ENCODE measurements at places on chromosomes 11 and 22.

- DNase-seq, result peak; percentile 77
Observed at GRCh38 chr22:26892166-26893041, 235.0 kb downstream of the MIAT start.

DNA sequence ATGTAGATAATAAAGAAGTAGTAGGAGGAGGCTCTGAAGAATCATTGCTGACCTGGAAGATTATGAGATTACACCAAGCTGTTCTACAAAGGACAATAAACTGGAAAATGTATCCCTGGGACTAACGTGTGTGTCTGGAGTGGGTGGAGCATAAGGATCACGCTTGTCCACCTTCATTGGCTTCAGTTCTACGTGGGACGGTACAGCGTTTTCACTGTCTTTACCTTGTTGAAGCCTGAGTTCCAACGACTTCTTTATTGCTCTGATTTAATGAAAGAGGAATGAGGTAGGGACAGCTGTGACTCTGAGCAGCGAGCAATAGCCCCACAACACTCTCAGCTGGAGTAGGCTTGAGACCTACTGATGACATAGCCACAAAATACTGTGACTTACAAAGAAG, 87.0 kb downstream of the ARHGAP42 start:
- DNase-seq, result no peak

DNA sequence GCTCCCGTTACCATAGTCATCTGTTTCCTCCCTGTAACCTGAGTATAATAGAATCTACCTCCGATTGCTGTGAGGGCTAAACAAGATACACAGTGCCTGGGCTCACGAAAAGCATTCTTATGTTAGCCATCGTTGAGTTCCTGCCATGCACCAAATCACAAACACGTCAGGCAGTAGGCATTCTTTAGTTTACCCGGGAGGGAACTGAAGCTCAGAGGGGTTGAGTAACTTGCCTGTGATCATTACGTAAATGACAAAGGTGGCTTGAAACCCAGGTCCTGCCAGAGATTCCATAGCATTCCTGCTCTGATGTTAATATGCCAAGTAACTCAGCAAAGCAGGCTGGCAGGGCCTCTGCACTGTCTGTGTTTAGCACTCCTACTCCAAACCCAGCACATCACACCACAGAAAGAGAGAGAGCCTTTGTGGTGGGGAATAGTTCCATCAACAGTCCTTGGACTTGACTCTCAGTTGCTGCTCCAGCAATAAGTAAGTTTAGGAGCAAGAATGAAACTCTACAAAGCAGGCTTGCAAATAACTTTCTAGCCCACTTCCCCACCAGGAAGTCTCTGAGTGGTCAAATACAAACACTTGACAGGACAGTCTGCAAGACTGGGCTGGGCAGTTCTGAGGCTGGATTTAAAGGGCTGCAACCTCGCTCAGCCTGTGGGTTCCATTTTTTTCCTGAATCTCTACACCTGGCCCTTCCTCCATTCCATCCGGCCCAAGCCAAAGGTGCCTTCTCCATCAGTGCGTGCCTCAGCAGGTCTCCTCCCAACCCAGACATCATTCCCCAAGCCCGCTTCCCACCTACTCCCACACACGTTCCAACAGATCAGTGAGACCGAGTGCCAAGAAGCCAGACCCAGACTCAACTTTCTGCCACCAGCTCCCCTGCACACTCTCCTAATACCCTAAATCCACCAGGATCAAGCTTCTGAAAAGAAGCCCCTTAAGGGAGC, 1.1 kb downstream of the SCN2B start:
- no peak for DNase-seq

GRCh38 chr22:46829117-46829891, 66.9 kb downstream of the TBC1D22A start:
- no peak for DNase-seq

DNA sequence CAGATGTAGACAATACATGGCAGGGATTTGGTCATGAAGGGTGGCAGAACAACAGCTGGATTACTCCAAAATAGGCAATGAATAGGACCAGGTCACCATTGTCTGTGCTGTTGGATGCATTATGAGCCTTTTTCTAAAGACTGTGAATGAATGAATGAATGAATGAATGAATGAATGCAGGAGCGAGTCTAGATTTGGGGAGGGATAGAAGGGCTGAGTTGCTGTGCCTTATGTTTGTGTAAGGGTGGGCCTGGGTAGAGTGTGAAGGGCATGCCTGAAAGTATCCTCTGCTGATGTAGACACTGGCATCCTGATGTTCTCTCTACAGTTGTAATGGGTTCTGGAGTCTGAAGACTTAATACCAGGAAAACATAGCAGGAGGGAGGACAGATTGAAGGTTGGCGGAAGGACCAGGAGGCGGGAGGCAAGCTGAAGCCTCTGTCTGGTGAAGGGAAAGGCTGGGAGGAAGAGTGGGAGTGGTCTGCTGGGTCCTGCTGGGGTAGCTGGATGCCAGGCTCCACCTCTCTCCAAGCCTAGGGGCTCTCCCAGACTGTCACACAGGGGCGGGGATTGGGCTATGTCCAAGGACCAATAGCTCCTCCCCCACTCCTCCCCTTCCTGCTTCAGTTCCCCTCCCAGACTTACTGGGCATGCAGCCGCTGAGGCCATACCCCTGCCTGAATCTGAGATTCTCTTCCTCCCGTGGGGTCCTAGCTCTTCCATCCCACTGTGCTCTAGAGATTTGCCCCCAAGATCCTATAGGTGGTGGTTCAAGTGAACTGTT, 4.8 kb downstream of the TRIM3 start:
- DNase-seq, result peak; percentile 90

- DNase-seq, result no peak
Observed at GRCh38 chr11:37333345-37333744, 735.3 kb upstream of the RAG2 start.

- no peak for DNase-seq
Observed at GRCh38 chr11:110720431-110721275, 8.4 kb upstream of the ARHGAP20 start.

DNA sequence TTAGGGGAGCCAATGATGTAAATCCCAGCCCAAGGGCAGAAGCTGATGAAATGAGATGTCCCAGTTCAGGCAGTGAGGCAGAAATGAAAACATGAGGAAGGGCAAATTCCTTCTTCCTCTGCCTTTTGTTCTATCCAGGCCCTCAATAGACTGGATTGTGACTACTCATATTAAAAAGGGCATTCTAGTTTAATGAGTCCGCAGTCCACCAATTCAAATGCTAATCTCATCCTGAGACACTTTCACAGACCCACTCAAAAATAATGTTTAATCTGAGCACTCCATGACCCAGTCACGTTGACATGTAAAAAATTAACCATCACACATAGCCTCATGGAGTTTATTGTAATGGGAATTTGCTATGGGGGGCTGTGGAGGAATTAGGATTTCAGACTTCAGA, 717.9 kb downstream of the OPCML start:
- DNase-seq, result no peak

- DNase-seq, result no peak
Observed at GRCh38 chr11:118002010-118002540, 15.9 kb downstream of the IL10RA start.
